GOT3 (cell line): ENCODE measurements at places on chromosomes 3 and 15.

GRCh38 chr3:78176869-78177268, 1137.0 kb downstream of the ROBO2 start:
- DNase-seq, result no peak

DNA sequence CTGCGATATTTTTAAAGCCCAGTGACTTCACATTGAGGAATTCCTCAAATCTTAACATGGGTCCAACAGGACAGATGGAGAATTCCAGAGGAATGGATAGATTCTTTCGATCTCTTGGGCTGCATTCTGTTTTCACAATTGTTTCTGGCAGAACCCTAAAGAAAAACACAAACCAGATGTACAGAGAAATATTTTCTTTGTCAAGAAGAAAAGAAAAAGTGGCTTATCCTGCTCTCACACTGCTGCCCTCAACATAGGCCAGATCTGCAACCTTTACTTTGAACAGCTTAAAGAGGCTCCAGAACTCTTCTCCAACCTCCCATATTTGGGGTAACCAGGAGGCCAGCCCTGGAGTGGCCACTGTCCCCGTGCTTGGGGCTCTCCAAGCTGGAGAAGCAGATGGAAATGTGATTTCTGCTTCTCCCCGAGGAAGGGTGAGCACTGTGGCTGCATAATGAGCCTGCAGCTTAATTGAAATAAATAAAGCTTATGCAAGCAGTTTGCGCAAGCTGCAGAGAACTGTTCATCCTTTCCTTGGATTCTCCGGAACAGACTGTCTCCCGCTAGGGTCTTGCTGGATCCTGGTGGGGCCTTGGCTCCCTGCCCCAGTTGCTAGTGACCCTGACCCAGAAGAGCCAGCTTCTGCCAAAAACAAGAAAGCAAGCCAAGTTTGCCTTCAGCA, 453.2 kb upstream of the PROK2 start:
- DNase-seq, result no peak

DNA sequence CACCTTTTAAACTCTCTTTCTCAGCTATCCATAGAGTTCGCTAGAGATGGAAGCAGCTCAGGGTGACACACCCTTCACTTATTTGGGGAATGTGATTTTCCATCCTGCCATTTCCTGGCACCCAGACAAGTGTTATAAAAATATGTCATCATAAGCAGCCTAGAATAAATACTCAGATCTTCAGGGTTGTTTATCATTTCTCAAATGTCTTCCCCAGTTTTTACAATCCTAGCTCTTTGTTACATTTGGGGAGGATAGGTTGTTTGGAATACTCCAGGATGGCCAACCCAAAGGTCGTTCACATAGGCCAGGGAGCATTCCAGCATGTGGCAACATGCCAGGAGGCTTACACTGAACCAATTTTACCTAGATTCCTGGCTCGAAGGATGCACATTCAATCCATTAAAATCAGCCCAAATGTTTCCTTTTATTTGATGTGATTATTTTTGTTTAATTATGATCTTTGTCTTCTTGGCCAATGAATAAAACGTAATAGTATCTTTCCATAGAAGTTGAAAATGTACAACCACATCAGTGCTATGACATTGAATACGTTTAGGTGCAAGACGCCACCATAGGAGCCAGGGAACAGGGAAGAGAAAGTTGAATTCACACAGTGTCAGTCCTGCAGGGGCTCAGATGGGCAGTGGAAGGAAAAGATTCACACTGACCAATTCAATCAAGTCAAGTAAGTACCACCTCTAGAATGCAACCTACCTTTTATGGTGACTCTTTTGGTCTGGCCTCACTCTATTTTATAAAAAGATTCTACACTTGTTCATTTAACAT, 537.7 kb upstream of the MDFIC2 start:
- DNase-seq, result no peak

DNA sequence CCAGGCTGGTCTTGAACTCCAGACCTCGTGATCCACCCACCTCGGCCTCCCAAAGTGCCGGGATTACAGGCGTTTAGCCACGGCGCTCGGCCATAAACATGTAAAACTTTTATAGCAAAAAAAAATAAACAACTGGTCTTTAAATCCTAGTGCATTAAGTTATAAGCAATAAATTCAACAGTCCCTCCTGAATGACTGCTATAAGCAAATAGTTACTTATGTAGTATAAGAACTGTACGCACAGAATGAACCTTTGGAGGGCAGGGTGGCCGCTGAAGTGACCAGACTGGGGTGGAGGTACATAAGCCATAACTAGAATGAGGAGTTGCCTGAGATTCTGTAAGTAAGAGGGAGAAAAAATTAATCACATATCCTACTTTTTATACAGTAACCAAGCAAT, 12.6 kb downstream of the CCDC14 start:
- DNase-seq, result no peak

DNA sequence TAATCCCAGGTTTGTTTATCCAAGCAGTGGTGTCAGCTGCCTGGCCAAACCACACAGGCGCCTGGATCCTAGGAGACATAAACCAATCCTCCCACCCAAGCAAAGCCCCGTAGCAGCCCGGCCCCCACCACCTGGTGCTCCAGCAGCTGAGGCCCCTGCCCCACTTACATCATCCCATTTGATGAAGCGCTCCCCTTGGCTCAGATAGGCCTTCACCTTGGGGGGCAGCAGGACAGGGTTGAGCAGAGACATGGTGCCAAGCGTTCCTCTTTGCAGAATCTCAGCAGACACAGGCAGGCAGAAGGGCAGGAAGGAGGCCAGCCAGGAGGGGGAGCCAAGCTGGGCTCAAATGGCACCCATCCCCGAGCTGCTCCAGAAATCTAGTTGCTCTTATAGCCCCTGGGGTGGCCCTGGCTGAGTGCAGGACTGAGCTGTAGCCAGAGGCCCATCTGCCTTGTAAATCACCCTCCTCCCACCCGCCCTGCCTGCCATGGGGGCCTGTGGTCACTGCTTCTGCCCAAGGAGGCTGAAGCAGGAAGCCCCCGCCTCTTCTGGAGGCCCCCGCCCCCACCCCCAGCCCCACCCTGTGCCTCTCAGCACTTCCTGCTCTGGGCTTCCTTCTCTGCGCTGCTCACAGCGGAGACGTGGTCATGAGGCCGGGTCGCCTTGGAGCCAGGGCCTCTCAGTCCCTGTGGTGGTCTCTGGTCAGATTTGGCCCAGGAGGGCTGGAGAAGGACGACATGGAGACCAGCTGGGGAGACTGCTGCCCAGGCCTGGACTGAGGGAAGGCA, at the start of gene PLCB2:
Gene PLCB2, minus strand, starts transcription at position 515 of the 791 bp plus-strand sequence. Its CDS starts 263 bp downstream, at position 252.
- no peak for DNase-seq
